ENCODE measurements at places on chromosomes 3 and 15. TPM values are rescaled to one million over a fixed set of nuclear protein-coding genes. Genes with fewer than 3 reads are reported as not detected.

Gene STARD5
- 0.53 TPM for total RNA-seq

Gene TOMM70
- 72.8 TPM for total RNA-seq

Gene ALDH1A3
- total RNA-seq: 2,025 TPM

Gene HHATL
- total RNA-seq: not detected

Gene SLC28A1
- total RNA-seq: not detected

Gene TF
- 0.74 TPM for total RNA-seq

Measured in A375 (cell line).